ENCODE measurements at places on chromosomes 2 and 18.

- no peak for DNase-seq
Measured at GRCh38 chr2:132664096-132664495, 5.9 kb downstream of the LYPD1 start.

DNA sequence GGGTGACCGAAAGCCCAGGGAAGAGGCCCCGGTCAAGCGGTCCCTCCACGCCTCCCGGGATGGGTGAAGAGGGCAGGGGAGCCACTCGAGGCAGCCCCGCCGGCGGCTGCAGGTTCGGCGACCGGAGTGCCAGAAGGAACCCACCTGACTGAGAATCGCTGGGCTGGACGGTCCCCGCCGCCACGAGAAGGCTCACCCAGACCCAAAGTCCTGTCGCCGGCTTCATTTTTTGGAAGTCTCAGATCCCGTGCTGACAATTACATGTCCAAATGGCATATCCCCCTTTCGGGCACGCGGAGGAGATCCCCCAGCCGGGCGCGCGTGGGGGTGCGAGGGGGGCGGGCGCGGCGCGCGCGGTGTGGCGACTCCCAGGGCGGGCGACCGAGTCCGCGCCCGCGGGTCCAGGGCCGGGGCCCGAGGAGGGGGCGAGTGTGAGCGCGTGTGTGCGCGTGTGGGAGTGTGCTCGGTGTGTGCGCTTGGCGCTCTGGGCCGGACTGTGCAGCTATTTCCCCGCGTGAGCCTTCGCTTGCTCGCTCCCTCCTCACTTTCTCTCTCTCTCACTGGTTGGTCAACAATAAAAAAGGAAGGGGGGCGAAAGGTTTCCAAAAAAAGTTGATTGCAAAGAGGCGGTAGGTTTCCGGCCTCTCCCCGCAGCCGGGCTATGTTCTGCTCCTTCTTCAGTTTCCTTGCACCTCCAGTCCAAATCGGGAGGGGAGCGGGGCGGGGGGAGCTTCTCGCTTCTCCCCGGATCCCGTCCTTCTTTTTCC lies at the start of gene ERBB4:
TSS of gene ERBB4 (minus strand) at position 498 of the 767 bp plus-strand sequence. CDS start at position 226, 272 bp downstream.
- no peak for DNase-seq

GRCh38 chr2:201839727-201840126 lies 33.4 kb downstream of the CDK15 start:
- no peak for DNase-seq

- peak; percentile 17 for DNase-seq
Measured at GRCh38 chr2:207311316-207312005, 145.7 kb upstream of the KLF7 start.

- DNase-seq, result no peak
Measured at GRCh38 chr2:205975082-205975949, 110.7 kb downstream of the INO80D start.

- DNase-seq, result no peak
Measured at GRCh38 chr2:108637304-108637669, 82.0 kb upstream of the RANBP2 start.

Data from stimulated activated CD8-positive, alpha-beta memory T cell treated with anti-CD3 and anti-CD28 coated beads, Interleukin-15, amount 100 ng/mL, for 48 hours (primary cell).